ENCODE measurements at places on chromosomes 5 and 9.

GRCh38 chr9:119559986-119560385, 190.8 kb upstream of the BRINP1 start:
- DNase-seq, result no peak

DNA sequence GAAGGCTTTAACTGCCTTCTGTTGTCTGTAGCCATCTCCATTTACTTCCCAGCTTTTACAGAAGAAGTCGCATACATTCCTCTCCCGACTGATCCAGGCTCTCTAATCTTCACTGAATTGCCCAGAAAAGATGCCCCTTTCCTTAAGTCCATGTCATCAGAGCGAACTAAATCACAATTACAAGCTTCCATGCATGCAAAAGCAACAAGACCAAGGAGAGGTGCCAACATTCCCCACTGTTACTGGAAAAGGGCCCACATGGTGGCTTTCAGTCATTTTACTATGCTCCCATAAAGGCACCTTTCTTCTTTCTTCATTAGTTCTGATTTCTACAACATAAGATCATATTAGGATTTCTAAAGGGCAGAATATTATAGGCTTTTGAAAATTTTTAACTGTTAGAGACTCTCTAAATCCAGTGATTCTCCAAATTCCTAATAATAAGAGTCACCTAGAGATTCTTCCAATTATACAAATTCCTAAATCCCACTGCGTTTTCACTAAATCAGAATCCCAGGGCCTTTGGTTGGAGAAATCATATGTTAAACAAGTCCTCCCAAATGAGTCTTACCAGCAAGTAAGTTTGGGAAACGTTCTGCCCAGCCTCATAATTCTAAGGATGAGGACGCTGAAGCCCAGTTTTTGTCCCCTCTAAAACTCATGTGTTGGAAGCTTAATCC, 17.0 kb upstream of the ZFR start:
- DNase-seq, result no peak

DNA sequence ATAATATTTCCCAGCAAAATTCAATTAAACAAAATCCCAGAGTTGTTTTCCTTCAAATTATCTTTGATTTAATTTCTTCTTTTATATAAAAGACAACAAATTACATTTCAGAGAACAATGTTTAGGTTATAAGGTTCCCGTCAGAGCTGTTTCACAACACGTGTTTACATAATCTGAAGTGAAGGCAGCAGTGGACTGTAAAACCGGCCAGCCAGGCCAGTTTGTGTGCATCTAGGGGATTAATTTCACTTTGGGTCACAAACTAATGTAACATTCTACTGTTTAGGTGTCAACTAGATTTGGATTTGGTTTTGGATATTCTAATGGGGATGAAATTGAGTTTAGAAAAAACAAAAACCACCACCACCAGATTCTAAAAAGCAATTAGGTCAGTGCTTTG, 86.5 kb upstream of the PLPP1 start:
- no peak for DNase-seq

DNA sequence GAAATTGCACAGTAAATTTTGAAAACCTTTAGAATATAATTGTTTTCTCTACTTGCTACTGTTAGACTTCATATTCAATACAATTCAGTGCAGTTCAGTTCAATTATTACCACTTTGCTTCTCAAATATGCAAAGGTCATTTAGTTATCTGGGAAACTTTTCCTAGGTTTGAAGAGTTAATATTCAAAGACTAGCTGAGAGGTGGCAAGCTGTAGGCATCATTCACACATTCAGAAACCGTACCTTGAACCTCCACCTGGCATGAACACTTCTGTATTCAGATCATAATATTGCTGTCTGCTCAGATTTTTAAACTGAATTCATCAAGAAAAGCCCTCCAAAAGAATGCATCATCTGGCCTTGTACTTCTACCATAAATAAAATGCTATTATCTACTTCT, 162.1 kb upstream of the PCSK5 start:
- no peak for DNase-seq

- DNase-seq, result no peak
These were observed 173.4 kb downstream of the ROR2 start for GRCh38 chr9:91776409-91777291.

DNA sequence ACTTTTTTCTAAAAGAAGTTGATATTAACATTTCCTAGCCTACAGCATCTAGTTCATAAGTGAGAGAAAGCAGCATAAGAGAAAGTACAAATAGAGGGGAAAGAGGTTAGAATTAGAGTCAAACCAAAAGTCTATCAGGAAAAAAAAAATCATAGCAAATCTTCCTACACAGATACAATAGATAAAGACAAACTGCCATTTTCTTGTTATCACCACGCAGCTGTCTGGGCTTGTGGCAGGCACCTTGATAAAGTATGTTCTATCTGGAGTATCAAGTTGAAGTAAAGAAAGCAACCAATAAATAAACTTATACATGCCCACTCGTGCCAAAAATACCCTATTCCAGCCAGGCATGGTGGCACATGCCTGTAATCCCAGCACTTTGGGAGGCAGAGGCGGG, 5.3 kb upstream of the NR4A3 start:
- DNase-seq, result no peak

DNA sequence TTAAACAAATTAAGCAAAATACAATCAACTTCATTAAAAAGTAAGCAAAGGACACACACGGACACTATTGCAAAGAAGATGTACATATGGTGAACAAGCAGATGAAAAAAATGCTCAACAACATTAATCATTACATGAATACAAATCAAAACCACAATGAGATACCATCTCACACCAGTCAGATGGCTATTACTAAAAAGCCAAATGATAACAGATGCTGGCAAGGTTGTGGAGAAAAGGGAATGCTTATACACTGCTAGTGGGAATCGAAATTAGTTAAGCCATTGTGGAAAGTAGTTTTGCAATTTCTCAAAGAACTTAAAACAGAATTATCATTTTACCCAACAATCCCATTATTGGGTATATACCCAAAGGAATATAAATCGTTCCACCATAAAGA, 636.2 kb upstream of the ST8SIA4 start:
- DNase-seq, result no peak

DNA sequence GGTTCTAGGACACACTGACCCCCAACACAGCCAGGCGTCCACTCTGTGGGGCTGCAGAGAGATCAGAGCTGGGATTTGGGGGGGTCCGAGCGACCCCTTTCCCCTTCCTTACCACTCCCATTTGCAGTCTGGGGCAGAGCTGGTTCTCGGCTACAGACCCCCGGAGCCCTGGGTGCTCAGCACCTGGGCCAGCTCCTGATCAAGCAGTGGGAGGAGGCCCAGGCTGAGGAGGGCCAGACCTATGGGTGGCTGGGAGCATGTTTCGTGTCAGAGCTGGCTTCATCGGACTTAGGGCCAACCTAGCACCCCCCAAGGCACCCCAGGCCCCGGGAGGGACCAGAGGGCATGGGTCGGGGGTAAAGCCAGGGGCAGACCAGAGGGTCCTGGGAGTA, 7.6 kb downstream of the GRIN1 start:
- DNase-seq, result no peak

DNA sequence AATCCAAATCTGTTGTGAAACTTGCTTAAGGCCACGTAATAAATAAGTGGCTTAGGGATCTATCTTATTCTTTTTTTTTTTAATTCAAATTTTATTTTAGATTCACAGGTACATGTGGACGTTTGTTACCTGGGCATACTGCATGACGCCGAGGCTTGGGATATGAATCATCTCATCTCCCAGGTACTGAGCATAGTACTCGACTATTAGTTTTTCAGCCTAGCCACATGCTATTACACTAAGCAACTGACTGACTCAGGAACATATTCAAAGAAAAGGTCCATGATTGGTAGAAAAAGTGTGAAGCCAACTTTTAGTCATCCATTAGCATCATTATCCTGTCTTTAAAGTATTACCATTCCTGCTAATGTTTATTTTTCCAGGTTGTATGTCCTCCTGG, 1103.5 kb upstream of the DMAC1 start:
- DNase-seq, result no peak

DNA sequence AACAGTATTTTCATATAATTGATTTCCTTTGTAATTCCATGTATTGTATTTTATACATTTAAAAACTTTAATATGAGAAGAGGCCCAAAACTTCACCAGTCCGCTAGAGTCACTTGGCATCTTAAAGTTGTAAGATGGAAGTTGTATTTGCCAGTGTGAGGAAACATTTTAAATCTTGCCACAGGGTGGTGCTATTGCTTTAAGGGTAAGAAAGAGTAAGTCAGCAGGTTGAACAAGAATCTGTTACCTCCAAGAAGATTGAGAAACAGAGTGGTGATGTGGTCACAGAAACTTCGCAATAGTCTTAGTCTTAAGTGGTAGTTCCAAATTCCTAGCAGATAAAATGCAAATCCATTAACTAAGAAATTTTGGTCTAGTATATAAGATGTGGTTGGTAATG, 39.8 kb upstream of the RANBP6 start:
- DNase-seq, result peak; percentile 22

GRCh38 chr9:34686732-34687131, 4.3 kb downstream of the CCL19 start:
- no peak for DNase-seq

- DNase-seq, result peak; percentile 24
These were observed 95.8 kb downstream of the ALDH1A1 start for GRCh38 chr9:72856972-72857623.

GRCh38 chr5:161483721-161484120, 62.8 kb downstream of the GABRB2 start:
- no peak for DNase-seq

DNA sequence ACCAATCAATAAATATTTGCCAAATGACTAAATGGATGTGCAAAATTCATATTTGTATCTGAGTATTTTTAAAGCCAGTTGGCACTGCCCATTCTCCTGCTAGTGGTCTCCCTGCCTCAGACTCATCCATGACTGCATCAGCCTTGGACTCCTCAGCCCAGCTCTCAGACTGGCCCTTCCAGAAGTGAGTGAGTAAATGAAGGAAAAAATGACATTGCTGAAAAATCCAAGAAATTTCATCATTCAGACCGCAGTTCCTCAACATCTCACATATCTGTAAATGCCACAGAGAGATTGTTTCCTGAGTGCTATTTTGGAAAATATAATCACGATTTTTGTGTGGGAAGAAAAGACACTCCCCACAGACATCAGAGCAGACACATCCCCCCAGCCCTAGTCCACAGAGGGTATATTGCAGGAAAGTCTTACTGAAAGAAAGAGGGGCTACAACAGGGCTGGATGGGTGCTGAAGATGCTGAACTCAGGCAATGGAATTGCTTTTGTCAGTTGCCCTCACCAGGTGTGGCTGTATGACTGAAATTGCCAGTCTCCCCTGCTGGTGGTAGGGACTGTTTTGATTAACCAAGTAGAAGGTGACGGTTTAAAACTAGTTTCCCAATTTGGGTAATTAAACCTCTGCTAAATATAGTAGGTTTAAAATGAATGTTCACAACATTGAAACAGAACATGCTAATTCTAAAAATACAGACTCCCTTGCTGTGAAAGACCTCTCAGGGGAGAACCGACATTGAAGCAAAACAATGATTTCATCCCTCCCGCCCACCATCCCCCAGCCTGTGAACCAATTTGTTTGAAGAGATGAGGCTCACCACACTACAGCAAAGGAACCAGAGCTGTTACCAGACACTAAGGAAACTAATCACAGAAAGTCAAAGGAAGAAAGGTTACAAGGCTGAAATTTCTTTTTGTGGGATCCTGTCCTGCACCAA, 158.8 kb downstream of the DEPDC1B start:
- DNase-seq, result no peak

GRCh38 chr9:34540827-34541226, 18.0 kb upstream of the ENHO start:
- no peak for DNase-seq

DNA sequence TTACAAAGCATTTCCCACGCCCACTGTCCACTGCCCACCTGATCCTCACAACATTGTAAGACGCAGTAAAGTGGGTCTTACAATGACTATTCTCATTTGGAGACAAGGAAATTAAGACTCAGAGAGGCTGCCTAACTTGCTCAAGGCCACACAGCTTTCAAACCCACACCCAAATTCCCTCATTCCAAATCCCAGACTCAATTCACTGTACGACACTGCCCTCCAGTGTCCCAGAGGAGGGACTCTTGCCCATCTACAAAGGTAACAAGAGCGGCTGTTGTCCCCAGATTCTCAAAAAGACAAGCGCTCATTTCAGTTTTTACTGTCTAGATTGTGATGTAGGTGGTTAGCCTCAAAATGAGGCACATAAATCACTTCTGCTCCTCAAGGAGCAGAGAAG, 184.6 kb downstream of the ACTL7B start:
- no peak for DNase-seq

- DNase-seq, result no peak
These were observed 89.1 kb upstream of the COL5A1 start for GRCh38 chr9:134552349-134552990.

DNA sequence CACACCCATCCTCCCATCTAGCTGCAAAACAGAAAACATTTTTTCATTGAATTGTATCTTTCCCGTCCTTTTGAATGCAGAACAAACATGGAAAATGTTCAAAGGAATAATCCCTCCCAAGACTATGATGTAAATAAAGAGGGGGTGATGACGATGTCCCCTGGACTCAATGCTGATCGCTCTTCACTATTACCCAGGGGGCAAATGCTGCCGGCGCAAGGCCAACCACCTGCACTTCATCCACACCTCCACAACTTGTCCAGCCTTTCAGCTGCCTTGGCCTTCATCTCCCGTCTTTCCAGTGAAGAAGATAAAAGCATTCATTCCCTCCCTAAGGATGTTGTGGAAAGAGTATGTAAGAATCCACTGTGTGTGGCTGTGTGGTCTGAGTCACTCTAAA, 240.3 kb downstream of the AGTPBP1 start:
- DNase-seq, result no peak

DNA sequence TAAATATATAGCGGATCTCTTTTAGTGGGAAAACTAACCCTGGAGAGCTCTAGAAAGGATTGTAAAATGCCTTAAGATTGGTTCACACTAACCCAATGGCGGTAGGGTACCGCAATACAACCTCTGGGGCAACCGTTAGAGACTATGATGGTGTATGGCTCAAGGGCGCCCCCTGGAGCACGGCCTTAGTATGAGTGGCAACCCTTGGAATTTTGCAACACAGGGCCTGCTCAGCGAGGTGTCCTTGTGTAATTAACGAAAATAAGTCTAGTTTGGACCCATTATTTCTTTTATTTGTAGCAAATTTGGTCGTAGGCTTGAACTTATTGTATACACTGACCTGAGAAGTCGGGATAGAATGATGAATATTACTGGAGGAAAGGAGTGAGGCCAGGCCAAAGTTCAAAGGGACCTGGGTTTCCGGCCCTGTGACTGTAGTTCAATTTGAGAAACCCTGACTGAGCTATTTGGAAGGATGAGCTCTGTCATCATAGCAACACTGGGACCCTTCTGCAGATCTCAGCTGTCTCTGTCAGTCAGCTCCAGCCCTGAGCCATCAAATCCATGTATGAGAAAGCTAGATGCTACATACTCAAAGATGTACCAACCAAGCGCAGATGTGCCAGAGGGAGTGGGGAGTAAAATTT, 54.8 kb downstream of the CAMK4 start:
- peak; percentile 17 for DNase-seq

DNA sequence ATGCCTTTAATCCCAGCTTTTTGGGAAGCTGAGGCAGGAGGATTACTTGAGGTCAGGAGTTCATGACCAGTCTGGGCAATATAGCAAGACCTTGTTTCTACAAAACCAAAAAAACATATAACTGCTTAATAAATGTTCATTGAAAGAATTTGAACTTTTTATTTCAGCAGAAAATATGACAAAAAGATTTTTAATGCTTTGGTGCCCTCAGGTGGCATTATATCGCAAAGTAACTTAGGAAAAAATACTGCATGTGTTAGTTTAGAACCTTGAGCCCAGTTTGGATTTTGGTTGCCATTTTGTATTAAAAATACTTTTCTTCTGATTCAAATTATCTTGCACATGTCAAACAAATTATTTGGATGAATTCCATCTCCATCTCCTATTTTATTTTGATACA, 103.2 kb downstream of the GPBP1 start:
- peak; percentile 1 for DNase-seq
